SIG-M5 (cell line): ENCODE measurements at places on chromosomes 12 and 14.
A peak's percentile ranks its signal among the peaks of the same experiment; 100 is the strongest.

- no peak for DNase-seq
Measured at GRCh38 chr14:58200846-58201245, 897 bp downstream of the ACTR10 start.

GRCh38 chr12:131365821-131366260 lies 345.0 kb upstream of the SFSWAP start:
- DNase-seq = no peak

DNA sequence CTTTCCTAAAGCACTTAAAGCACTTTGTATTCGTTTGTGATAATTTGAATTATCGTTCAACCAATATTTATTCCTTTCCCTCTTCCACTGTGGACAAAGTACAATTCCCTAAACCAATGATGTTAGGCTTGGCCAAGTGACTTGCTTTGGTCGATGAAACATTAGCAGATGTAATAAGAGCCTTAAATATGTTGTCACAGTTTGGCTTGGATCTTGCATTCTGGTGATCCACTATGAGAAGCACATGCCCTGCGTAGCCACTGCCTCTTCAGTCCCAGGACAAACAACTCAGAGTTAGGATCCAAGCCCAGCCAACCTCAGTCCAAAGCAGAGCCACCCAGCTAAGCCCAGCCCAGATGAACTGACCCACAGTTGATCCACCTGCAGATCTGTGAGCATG lies 8.4 kb upstream of the C12orf75 start:
- no peak for DNase-seq

DNA sequence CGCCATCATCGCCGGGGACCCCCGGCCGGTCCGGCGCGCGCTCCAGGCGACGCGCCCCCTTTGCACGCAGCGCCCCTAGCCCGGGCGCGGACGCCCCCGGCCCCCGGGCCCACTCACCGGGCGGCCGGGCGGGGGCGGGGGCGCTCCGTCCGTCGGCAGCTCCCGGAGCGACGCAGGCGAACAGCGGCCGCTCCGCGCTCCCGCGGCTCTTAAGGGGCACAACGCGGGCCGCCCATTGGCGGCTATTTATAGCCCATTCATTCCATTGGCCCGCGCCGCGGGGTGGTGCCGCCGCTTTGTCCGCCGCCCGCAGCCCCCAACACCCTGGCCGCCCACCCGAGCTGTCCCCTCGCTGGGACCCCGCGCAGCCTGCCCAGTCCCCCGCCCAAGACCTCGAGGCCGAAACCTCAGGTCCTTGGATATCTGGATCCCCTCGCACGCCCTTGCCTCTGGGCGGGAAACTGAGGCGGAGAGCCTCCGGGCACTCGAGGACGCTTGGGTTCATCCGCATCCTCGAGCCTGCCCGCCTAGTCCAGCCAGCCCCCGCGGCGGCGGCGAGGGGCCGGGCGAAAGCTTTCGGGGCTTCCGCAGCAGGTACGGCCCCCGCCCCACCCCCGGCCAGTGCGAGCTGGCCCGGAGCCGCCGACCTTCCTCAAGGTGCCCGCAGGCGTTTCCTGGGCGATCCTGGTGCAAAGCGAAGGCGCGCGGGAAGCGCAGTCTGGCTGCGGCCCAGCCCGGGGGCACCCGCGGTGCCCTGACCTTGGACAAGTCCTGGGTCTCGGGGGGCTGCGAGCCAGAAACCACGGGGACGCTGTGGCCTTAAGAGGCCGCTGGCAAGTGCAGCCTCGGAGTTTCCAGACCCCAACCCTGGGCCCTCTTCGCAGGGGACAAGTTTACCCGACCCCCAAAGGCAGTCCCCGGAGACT lies at the start of gene CKB:
Gene CKB (minus strand): TSS at position 182 of the 926 bp plus-strand sequence. CDS start 337 bp downstream, outside the sequence.
- no peak for DNase-seq

- no peak for DNase-seq
Measured at GRCh38 chr12:129101404-129101803, 248.1 kb downstream of the GLT1D1 start.

- no peak for DNase-seq
Measured at GRCh38 chr12:130872179-130873096, 572 bp downstream of the RAN start.

DNA sequence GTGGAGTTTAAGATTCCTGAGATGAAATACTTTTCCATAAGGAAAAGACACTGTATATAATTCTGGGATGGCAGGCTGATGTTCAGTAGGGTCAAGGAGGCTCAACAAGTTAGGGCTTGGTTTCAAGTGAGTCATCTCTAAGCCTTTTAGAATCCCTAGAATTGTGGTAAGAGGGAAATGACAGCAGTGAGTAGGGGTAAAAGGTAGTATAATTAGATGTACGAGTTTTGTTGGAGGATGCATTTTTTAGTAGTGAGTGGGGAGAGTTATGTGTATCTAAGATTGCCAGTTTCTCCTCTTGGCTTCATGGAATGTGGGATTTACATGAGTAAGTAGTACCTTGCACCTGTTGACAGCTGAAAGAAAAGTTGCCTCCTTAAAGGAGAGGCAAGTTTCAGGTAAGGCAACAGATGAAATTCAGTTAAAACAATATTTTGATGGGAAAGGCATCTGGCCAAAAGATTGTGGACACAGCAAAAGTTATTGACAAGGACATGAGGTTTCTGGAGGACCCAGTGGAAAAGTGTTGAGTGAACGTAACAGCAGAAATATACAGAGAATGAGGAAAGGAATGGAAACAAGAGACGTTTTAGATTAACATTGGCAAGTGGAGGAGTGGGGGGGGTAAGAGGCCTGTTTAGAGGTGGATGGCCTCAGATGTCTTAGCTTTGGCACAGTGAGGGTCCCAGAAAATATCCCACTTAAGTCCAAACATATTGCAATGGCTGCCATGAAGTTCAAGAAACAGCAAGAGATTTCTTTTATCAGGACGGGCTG lies 21.8 kb downstream of the LMO3 start:
- DNase-seq = no peak

- DNase-seq = no peak
Measured at GRCh38 chr12:90940872-90941499, 14.0 kb downstream of the CCER1 start.

DNA sequence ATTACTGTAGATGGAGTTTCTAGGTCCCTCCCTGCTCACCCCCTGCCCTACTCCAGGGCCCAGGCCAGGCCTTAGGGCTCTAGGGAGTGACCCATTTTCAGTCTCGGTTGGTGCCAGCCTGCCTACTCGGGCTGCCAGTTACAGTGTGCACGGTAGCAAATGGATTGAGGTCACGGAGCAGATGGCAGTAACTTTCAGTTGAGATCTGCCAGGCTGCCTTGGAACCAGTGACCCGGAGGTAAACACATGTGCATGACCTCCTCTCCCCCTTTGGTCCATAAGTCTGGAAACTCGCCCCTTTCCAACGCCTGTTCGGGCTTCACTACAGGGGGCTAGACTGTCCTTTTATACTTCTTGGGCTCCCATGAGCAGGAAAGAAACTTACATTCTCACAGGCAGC lies 139.7 kb upstream of the TBX3 start:
- DNase-seq = no peak

GRCh38 chr14:78985668-78986381 lies 815.7 kb downstream of the NRXN3 start:
- DNase-seq = no peak

- DNase-seq = peak; percentile 26
Measured at GRCh38 chr12:53575502-53576249, 50.5 kb downstream of the ATF7 start.

DNA sequence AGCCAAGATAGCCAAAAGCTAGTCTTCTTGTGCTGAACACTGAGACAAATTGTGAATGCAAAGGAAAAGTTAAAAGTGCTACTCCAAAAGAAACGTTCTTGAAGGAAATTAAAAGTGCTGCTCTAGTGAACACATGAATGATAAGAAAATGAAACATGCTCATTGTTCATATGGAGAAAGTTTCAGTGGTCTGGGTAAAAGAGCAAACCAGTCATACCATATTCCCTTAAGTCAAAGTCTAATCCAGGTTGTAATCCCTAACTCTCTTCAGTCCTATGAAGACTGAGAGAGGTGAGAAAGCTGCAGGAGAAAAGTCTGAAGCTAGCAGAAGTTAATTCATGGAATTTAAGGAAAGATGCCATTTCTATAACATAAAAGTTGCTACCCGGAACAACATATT lies 121.5 kb downstream of the MNAT1 start:
- no peak for DNase-seq

GRCh38 chr14:20440465-20440864 lies 4.5 kb upstream of the KLHL33 start:
- DNase-seq = no peak

DNA sequence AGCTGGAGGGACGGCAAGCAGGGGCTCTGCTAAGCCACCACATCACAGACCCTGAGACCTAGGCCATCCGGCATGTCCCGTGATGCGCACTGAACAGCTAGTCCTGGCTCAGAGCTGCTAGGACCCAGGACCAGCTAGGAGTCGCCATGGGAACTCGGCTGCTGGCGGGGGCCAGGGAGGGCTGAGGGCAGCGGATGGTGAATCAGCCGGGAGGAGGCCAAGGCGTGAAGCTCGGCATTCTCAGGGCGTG lies 5.1 kb downstream of the AHNAK2 start:
- no peak for DNase-seq

GRCh38 chr12:81644503-81644902 lies 114.6 kb downstream of the PPFIA2 start:
- no peak for DNase-seq

GRCh38 chr14:56004786-56005185 lies 113.4 kb upstream of the PELI2 start:
- DNase-seq = no peak

GRCh38 chr12:2333491-2334195 lies 280.9 kb downstream of the CACNA1C start:
- no peak for DNase-seq

DNA sequence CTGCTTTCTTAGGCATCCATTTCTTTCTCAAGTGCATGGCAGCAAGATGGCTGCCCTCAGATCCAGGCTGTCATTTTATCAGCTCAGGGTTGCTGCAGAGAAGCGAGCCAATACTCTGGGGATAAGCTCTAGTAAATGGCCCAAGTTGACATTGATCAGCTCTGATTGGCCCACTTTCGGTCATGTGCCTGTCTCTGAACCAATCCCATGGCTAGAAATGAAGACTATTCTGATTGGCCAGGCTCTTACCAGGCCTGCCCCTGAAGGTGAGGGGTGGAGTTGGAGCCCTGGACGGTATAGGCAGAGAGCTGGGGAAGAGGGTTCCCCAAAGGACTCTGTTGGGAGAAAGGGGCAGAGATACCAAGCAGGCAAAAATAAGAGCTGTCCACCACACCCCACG lies 41.4 kb downstream of the MYO1H start:
- no peak for DNase-seq

DNA sequence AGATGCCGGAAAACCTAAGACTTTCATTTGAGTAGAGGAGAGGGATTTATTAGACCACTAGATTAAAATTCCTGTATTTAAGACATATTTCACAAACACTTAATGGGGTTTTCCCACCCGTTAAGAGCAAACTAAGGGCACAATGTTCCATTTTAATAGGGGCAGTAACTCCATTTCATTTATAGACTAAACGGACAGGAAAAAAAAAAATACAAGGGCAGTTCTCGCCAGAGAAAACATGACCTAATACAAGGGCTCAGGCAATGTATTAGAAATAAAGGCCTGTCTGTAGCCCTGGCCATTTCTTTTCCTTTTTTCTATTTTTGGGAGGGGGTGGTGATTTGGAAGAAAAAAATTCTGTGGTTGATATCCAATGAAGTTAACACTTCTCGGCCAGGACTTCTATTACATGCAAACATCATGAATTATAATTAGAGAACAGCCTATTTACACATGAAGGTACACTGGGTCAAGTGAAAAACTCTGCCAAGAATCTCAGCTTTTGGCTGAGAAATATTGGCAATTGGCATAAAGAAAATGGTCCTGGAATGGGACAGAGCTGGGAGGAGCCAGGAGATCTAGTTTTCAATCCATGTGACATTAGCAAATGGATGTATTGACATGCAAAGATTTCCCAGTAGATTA lies 641.1 kb upstream of the TBX3 start:
- no peak for DNase-seq

DNA sequence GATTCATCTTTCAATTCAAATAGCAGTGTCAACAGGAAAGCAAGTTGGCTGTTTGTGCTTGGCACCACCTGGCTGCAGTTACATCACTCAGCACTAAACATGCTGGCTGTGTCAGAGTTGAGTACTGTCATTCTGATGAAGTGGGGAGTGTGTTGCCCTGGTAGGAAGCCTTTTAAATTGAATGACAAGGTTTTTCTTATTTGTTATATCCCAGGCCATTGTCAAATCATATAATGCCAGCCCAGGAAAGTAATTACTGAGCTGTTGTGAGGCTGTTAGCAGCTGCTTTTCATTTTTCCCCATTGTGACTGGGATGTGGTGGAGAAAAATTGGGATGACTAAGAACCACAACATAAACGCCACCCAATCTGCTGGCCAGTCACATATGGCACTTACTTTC lies 106.5 kb upstream of the PRKD1 start:
- DNase-seq = no peak

GRCh38 chr12:21795648-21796328 lies 21.3 kb upstream of the KCNJ8 start:
- no peak for DNase-seq

GRCh38 chr14:83697099-83697498 lies 1832.8 kb upstream of the FLRT2 start:
- DNase-seq = no peak

- no peak for DNase-seq
Measured at GRCh38 chr12:50187084-50187900, 20.1 kb upstream of the CERS5 start.

DNA sequence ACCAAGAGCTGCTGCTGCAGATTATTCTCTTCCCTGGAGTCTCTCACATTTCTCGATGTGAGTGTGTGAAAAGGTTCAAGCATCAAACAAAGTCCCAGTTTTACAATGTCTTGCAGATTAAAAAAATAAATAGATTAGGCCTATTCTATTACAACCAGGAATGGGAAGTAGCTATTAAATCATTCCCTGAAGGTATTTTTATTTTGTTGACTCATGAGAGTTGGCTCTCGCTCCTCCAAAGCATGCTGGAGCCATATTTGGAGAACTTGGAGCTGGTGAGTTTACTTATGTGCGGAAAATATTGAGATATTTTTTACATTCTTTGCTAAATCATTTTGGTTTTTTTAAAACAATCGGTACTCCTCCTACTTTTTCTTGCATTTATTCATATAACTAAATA lies 572.3 kb downstream of the ETNK1 start:
- no peak for DNase-seq

DNA sequence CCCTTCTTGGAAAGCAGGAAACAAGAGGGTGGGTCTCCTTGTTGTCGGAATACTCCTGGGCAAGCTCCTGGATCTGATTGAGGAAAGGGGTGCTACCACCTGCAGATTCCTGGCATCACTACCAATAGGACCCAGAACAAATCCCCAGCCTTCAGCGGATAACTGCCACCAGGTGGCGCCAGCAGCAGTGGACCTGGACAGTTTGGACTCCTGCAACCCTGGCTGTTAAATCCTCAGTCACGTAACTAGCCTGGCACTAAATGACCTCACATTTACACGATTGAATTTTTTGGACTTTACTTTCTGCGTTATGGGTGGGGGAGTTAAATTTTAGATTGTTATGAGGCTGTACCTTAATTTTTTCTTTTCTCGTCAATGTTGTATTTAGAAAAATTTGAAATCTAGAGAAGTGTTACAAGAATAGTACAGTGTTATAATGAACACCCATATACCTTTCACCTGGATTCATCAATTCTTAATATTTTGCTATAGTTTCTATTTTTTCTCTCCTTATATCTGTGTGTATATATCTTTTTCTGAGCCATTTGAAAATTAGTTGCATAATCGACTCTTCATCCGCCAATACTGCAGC lies 95.6 kb downstream of the GAS2L3 start:
- no peak for DNase-seq

GRCh38 chr12:31324116-31324844 lies 1.7 kb downstream of the SINHCAF start:
- DNase-seq = no peak
